ENCODE measurements at places on chromosomes 6 and 20.

DNA sequence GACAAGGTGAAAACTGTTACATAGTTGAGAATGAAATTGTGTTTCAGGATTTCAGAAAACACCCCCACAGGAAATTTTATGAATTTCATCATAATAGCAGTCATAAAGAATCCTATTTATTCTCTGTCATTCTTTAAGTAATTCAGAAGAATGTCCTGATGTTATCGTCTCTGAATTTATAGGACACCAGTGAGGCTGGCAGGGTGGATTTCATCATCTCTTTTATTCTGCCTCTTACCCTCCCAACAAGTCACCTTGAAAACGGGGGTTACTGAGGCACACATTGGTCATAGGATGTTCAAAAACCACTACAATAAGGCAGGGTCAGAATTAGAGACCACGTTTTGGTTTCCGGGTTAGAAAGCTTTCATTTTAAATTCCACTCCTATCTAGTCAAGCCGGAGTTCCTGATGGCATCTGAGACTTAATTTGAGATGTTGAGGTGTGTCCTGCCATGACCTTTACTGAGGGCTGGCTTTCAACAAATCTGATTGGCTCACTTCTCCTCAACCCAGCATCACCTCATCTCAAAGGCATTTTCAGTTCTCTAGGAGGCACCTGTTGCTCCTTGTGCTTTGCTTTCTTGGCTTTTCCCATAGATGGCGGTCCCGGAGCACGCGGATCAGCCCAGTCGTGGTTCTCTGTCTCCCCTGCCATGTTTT is 230.6 kb upstream of the SUPT3H start:
- peak; percentile 26 for DNase-seq

GRCh38 chr6:41083072-41083471 is 10.3 kb downstream of the NFYA start:
- no peak for DNase-seq

DNA sequence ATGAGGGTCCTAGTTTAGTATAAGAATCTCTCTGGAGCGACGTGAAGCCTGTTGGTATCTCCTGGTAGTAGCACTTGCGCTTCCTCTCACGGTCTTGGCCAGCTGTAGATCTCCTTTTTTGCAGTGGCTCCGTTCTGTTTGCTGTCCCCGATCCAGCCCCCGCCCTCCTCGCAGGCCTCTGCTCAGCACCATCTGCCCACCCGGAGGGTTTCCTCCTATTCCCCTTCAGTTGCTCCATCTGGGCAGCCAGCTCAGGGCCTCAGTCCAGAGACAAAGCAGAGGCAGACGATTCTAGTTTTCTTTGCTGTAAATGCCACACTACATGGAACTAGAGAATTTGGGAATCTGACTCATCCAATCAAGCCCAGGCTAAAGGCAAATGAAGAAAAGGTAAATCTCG is 126.6 kb downstream of the TIAM2 start:
- peak; percentile 80 for DNase-seq

DNA sequence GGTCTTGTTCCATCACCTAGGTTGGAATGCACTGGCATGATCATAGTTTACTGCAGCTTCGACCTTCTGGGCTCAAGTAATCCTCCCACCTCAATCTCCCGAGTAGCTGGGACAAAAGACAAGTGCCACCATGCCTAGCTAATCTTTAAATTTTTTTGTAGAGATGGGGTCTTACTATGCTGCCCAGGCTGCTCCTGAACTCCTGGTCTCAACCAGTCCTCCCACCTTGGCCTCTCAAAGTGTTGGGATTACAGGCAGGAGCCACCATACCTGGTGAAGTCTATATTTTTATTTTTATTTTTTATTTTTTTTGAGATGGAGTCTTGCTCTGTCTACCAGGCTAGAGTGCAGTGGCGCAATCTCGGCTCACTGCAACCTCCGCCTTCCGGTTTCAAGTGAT is 11.4 kb upstream of the PIM1 start:
- no peak for DNase-seq

GRCh38 chr6:28696167-28696566 is 170.5 kb downstream of the GPX5 start:
- peak; percentile 63 for DNase-seq

GRCh38 chr20:53774461-53775203 is 181.0 kb upstream of the ZNF217 start:
- DNase-seq = no peak

GRCh38 chr6:106749609-106750008 is 120.2 kb downstream of the QRSL1 start:
- DNase-seq = no peak

GRCh38 chr20:37238426-37238825 is 23.2 kb downstream of the GHRH start:
- DNase-seq = no peak

GRCh38 chr6:115618256-115618655 is 442.4 kb downstream of the FRK start:
- no peak for DNase-seq

GRCh38 chr6:75084018-75084417 is 121.8 kb downstream of the COL12A1 start:
- DNase-seq = no peak

GRCh38 chr6:169981969-169982368 is 230.5 kb downstream of the ERMARD start:
- no peak for DNase-seq
